ENCODE measurements at places on chromosomes 13 and 19. TPM values are rescaled to one million over a fixed set of nuclear protein-coding genes. Genes with fewer than 3 reads are reported as not detected.
A peak's percentile ranks its signal among the peaks of the same experiment; 100 is the strongest.

Gene ERICH6B
- not detected for total RNA-seq

Gene SHANK1
- 6.8 TPM for total RNA-seq

Gene ANGPTL8
- not detected for total RNA-seq

Gene PTPRS
- total RNA-seq: 357 TPM

Gene MRPL34
- total RNA-seq: 73.4 TPM

Gene SOX1
- total RNA-seq: 41.2 TPM

Gene FCGBP
- total RNA-seq: 1.0 TPM

Gene ZNF563
- total RNA-seq: 2.4 TPM

Gene TNFSF9
- total RNA-seq: 1.4 TPM

Gene ACER1
- not detected for total RNA-seq

- DNase-seq: no peak
These were observed 16.4 kb downstream of the CCDC124 start for GRCh38 chr19:17948931-17949930.

- peak; percentile 86 for DNase-seq
These were observed at the start of gene CCNE1 for GRCh38 chr19:29811125-29812079. Gene CCNE1, plus strand, starts transcription at chr19:29811991. Its CDS starts 565 bp downstream, at chr19:29812556.

DNA sequence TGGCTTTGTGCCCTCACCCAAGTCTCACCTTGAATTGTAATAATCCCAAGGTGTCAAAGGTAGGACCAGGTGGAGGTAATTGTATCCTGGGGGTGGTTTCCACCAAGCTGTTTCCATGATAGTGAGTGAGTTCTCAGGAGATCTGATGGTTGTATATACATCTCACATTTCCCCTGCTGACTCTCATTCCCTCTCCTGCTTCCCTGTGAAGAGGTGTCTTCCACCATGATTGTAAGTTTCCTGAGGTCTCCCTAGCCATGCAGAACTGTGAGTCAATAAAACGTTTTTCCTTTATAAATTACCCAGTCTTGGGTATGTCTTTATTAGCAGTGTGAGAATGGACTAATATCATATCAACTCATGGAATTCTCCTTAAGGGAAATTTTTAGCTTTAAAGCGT, 302.6 kb downstream of the LIG4 start:
- no peak for DNase-seq

- DNase-seq: no peak
These were observed 226.7 kb upstream of the IPO5 start for GRCh38 chr13:97726664-97727280.

- DNase-seq: no peak
These were observed 14.3 kb downstream of the IGSF23 start for GRCh38 chr19:44627631-44628030.

DNA sequence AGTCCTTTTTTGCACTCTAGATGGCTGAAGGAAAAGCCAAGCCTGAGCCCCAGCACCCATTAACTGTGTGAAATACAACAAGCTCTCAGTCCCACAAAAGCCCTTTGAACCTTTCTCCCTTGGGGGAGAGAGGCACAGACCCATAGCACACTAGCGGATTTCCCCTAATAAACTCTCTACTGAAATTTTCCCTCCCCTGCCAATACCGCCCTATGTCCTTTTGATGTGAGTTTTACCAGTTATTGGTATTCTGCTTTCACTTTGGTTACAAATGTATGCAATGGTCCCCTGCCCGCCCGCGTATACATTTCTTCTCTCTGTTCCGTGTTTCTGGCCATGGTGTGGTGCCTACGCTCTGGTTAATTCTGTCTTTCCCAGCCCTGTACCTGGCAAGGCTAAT, 54.0 kb upstream of the MYO16 start:
- no peak for DNase-seq

- DNase-seq: no peak
These were observed 6.1 kb downstream of the ATP13A1 start for GRCh38 chr19:19657397-19657783.

GRCh38 chr13:48828962-48829411, 146.7 kb upstream of the FNDC3A start:
- DNase-seq: no peak

- DNase-seq: no peak
These were observed 1108.4 kb upstream of the PCDH20 start for GRCh38 chr13:62524061-62524460.

DNA sequence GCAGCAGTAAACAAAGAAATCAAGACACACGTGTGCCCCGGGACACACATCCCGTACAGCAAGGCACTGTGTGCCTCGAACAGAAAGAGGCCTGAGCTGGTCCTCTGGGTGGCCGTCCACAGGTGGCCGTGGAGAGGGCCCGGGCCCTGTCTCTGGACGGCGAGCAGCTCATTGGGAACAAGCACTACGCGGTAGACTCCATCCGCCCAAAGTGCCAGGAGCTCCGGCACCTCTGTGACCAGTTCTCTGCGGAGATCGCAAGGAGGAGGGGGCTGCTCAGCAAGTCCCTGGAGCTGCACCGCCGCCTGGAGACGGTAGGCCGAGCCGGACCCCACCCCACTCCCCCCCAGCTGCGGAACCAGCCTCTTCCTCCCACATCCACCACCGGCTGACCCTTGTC, 30.7 kb upstream of the F7 start:
- DNase-seq: no peak

GRCh38 chr13:35856721-35857364, 274.3 kb downstream of the DCLK1 start:
- no peak for DNase-seq

DNA sequence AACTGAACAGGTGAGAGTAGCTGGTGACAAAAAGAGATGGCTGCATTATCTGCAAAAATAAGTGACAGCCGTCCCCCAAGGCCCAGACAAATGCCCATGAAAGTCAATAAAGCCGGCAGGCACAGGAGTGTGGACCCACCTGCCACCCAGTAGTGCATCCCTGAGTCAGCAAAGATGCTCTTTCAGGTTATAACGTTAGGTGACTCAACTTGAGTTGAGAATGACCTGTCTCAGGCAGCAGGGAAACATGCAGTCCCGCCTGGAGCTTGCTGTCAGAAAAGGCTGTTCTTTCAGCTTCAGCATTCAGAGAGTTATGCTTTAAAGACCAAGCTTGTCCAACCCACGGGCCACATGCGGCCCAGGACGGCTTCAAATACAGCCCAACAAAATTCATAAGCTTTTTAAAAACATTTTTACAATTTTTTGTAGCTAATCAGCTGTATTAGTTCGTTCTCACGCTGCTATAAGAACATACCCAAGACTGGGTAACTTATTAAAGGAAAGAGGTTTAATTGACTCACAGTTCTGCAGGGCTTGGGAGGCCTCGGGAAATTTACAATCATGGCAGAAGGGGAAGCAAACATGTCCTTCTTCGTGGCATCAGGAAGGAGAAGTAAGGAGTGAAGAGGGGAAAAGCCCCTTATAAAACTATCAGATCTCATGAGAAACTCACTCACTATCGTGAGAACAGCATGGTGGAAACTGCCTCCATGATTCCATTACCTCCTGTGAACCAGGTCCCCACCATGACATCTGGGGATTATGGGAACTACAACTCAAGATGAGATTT, 110.4 kb downstream of the RAB20 start:
- DNase-seq: no peak

- DNase-seq: no peak
These were observed 25.3 kb upstream of the RNASEH2B start for GRCh38 chr13:50884265-50884664.

DNA sequence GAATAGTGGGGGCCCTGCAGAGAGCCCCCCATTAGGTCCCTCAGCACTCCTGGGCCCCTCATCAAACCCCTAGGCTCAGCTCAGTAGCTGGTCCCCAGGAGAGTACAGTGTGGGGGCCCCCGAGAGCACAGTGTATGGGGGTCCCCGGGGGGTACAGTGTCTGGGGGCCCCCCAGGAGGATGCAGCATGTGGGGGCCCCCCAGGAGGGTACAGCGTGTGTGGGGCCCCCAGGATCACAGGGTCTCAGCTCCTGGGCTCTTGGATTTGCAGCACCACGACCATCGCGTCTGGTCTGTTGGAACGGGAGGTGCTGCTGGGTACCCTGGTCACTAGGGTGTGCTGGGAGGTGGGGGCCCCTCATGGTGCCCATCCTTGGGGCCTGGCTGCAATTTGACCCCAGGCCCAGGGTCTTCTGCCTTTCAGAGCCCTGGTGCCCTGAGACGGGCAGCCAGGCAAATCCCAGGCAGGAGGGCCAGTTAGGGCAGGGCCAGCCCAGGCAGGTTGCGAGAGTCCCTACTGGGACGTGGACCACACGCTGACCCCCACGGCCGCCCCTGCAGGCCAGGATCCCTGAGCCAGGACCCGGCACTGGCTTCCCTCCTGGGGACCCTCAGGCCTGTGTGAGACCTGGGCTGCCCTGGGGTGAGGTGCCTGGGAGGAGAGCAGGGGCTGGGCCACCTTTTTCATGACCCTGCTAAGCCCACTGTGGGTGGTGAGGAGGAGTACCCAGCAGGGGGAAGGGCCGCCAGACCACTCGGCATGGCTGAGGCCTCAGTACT, 13.6 kb downstream of the CBARP start:
- no peak for DNase-seq

DNA sequence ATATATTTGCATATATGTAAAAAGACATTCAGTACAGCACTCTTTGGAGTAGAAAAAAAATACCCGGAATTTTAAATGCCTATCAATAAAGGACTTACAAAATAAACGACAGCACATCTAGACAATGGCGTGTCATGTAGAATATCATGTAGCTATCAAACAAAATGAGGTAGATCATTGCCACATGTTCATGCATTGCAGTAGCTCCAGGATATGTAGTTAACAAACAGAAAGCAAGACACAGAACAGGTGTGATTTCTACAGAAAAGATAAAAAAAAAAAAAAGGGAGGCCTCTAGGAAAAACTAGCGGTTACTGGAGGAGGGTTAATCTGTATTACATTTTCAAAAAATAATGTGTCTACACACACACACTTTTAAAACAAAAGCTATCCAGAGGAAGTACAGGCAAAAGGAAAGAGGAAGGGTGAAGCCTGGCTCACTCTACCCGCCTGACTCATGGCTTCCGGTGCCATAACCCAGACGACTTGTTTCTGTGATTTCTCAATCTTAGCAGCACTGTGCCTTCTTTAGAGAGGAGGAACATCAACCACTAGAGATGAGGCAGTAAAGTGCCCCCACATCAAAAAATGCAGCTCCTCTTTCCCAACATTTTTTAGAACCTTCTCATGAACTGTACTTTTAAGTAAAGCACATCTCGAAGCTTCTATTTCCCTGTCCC, 6.9 kb downstream of the KCTD12 start:
- DNase-seq: no peak

DNA sequence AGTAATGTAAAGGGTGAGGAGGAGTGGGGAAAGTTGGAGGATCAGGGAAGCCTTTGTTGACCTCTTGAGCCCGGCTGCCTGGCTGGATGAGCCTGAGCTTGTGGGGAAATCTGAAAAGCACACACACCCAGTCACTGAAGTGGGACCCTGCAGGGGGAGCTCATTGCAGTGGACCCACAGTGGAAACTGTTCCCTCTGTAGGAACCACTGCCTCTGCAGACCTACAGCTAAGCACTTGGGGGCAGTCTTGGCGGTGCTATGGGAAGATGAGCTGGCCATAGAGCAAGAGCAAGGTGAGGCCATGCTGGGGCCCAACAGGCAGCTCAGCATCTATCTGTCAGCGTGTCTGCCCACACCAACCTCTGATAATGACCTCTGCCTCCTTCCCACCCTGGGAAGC, 294.8 kb downstream of the TSHZ3 start:
- DNase-seq: no peak

DNA sequence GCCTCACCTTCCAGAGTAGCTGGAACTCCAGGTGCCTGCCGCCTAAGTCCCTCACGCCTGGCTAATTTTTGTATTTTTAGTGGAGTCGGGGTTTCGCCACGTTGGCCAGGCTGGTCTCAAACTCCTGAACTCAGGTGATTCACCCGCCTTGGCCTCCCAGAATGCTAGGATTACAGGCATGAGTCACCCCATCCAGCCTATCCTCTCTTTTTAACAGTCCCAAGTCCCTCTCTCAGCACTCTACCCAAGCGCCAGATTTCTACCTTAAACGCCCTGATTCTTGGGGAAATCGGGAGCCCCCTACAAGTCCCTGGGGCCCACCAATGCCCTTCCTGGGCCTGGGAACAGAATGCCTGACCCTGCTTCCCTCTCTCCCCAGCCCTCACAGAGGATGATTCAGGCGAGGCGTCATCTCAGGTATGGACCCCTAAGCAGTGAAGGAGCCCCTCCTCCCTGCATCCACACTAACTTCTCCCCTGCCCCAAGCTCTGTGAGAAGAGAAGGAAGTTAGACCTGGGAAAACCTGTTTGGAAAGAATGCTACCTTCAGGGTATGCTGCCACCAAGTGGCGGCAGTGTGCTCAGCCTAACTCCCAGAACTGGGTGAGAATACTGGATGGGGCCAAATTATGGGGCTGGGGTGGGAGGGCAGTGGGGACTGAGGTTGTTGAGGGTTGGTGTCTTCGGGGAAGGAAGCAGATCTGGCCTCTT, 20.8 kb upstream of the EBI3 start:
- DNase-seq: no peak

GRCh38 chr13:20953245-20953931, 50.8 kb upstream of the XPO4 start:
- no peak for DNase-seq

- no peak for DNase-seq
These were observed 8.6 kb upstream of the IRS2 start for GRCh38 chr13:109795011-109795410.

DNA sequence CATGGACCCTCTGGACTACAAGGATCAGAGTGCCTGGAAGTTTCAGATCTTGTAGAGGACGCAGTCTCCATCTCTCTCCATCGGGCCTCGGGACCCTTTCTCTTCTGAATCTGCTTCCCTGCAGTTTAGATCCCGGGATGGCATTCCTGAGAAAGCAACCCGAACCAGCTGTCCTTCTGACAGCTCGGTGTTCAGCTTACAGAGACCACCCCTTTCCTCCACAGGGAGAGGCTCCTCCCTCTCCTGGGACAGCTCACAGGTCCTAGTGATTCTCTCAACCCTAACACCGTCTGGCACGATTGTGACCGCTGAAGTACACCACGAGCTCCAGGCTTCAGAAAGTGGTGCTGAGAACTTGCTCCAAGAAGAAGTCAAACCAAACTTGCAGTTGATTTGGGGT, 18.2 kb downstream of the CRX start:
- no peak for DNase-seq

DNA sequence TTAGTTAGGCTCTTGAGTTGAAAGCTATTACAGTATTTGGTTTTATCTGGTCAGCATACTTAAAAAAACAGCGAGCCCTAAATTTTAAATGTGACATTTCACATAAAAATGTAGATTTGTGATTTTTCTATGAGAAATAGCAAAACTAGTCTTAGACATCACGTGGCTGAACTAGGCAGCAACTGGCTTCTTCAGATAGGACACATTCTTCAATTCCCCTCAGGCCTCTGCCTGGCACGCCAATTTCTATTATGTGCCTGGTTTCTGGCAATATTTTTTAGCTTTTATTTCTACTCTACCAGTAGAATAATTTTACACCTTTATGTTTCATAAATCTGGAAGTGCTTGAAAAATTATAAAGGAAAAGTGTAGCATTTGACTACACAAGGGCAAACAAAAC, 433.7 kb downstream of the DIAPH3 start:
- DNase-seq: no peak

GRCh38 chr19:50490411-50490811, 13.8 kb upstream of the GARIN5A start:
- DNase-seq: no peak

All from neural crest cell (in vitro differentiated cells).